ENCODE measurements at places on chromosomes 5 and 9.
A peak's percentile ranks its signal among the peaks of the same experiment; 100 is the strongest.

DNA sequence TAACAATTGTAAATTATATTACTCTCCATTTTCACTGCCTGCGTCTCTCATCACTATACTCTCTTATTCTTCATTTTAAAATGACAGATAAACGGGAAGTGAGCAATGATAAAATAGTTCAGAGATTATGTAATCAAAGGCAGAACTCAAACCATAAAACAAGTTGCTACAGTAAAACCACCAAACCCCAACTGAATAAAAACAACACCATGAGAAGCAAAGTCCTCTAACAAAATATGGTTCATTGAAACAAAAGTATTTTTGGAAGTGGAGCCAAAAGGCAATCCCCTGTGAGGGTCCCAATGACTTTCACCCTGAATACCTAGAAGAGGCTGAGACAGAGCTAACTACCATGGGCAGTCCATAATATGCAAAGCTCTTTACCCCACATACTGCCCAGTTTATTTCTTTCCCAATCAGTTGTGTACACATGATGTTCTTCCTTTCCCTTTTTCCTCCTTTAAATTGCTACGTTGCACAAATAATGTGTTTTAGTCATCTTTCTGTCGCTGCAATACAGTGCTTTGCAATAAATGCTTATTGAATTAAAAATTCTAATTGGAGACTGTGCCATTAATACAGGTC is 64.0 kb upstream of the PTGER4 start:
- peak; percentile 65 for DNase-seq

- DNase-seq = no peak
Observed at GRCh38 chr5:140312791-140313189, 9.9 kb upstream of the PFDN1 start.

DNA sequence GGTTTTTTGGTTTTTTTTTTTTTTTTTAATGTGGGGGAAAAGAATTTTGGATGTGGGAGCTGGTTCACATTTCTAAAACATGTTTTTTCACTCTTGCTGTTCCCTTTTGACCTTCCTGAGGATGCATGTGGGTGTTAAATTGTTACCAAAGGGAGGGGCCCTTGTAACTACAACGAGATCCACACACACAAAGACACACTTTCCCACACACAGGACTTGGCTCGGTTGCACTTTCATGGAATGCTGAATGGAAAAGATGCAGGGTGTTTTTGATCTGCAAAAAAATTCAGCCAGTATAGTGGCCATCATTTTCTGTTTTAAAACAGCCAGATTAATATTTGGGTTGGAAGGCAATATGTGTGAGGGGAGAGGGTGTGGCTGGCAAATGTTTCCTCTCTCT is 576.9 kb downstream of the EBF1 start:
- no peak for DNase-seq

GRCh38 chr9:90124961-90125360 is 517.7 kb downstream of the DIRAS2 start:
- DNase-seq = no peak

GRCh38 chr9:110058304-110058953 is 149.5 kb downstream of the C9orf152 start:
- peak; percentile 73 for DNase-seq

GRCh38 chr9:21559402-21560280 is 77.5 kb upstream of the IFNE start:
- DNase-seq = peak; percentile 81

- DNase-seq = no peak
Observed at GRCh38 chr9:27404661-27405060, 107.7 kb upstream of the EQTN start.

DNA sequence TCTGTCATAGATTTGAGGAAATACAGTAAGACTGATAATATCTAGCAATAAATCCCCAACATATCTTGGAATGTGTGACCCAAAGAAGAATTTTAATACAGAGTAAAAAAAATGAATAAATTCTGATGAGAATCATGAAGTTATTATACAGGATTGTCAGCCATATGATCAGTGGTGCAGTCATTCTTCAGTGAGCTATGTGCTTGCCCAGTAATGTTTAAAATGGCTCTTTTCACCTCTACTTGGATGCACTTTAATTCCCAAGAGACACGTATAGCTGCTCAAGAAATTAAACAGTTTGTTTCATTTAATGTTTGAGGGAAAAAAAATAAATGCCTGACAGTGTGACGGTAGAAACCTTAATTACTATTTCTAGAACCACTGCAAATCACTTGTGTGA is 215.3 kb upstream of the FAM174A start:
- no peak for DNase-seq

DNA sequence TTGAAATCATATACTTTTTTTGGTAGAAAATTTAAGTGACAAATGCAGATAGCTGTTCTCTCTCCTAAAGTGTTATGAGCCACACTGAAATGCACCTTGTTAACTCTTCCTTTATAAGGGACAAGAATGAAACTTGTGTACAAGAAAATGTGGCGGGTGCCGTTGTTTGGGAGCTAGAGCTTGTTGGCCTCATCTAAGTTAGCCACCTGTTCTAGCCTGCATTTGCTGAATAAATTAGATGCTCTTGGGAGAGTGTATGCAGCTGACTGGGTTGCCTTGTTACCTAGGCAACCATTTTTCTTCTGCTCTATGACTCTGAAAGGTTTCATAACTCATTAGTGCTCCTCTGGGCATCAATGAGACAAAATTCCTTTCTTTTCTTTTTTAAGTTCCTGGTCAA is 174.3 kb downstream of the TAF11L14 start:
- DNase-seq = no peak

DNA sequence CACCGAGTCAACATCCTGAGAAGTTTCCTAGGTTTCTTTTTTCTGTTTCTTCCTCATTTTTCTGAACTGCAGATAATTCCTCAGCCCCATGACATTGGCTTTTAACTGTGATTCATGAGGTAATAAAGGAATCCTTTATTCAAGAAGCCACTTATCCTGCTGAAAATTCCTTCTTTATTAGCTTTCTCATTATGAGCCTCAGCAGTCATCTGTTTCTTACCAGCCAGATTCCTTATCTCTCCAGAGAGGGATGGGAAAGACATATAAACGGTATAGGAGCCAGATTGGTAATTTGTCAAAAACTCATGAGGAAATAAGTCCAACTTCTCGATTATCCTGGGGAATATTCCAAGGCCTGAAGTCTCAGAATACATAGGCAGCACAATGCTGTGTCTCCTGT is 465.4 kb downstream of the ICE1 start:
- no peak for DNase-seq

DNA sequence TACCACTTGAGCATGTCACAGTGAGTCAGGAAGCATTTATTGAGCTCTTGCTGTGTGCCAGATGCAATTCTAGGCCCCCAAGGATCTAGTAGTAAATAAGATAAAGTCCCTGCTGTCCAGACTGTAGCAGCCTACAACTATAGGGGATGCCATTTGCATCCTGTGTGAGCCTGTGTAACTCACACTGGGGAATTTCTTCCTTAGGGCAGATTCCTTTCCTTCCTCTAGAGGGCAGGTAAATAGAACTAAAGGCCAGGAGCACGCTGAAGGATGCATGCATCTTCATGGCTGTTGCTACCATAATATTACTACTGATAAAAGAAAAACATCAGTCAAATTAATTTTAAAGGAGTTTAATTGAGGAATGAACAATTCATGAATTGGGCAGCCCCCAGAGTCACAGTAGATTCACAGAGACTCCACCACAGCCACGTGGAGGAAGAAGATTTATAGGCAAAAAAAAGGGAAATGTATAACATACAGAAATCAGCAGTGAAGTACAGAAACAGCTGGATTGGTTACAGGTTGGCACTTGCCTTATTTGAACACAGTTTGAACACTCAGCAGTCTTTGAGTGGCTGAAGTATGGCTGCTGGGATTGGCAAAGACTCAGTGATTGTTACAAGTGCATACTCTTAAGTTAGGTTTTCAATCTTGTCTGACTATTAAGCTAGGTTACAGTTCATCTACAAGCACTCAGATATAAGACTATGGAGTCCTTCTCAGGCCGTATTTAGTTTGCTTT is 98.9 kb downstream of the ACTL7B start:
- DNase-seq = peak; percentile 9

GRCh38 chr5:159850160-159850559 is 66.1 kb upstream of the ADRA1B start:
- peak; percentile 94 for DNase-seq

DNA sequence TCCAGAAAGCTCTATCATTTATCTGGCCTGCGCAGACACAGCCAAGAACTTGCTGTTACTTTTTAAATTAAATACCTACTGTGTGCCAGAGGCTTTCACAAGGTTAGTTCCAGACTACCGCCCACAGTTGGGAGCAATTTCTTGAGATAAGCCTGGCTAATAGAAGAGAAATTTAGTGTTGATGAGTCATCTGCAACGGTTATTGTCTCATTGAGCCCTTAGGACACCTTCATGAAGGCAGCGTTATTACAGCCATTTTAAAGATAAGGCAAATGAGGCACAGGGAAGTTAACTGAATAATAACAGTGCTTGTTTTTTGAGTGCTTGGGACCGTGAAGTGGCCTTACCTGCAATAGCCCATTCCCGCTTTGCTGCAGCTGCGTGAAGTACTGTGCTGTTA is 292.9 kb upstream of the MSX2 start:
- peak; percentile 35 for DNase-seq

DNA sequence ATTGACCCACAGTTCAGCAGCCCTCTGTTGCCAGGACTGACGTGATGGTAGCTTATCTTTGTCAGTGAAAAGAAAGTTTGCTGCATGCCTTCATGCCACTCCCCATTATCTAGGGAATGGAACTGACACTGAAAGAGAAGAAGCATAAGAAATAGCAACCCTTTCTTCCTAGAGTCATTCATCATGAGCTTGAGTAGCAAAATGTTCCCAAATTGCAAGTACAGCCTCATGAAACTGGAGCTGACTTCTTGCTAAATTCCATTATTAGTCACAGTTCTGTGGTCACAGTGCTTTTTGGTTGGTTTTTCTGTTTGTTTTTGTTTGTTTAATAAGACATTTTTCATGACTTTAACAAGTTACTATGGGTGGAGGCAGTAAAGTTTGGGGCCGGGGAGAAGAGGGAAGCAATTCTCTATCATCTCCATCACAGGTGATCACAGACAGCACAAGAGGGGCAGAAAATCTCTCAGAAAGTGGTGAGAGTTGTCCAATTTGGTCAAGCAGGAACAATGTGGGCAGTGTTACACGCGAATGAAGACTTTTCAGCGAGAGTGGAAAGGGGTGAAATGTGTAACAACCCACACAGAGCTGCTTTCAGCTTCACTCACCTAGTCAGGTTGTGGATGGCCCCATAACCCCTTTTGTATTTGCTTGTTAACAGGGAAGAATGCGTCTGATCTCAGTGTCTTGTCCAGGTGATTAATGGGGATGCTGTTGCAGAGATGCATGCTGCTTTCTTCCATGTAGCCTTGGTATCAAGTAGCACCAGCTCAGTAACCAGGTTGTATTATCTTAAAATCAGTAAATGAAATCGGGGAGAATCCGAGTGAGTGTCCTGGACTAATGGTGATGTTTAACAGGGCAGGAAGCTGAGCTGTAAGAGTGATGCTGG is 440.4 kb downstream of the DMRT2 start:
- peak; percentile 5 for DNase-seq

DNA sequence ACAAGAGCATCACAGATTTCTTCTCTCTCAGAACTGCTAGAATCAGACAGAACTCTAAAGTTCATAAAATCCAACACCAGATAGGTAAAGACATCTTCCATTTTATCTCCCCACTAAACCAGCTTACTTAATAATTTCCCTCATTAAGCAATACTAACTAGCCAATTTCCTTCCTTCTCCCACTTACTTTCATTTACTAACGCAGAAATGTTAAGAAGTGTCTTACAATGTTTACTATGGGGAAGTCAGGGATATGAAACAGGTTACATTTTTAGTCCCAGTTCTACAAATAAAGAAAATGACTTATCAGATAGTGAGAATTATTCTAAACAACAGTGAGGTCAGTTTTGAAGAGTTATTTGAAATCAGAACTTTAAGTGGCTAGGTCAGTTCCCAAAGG is 236.5 kb downstream of the FBXL17 start:
- no peak for DNase-seq

DNA sequence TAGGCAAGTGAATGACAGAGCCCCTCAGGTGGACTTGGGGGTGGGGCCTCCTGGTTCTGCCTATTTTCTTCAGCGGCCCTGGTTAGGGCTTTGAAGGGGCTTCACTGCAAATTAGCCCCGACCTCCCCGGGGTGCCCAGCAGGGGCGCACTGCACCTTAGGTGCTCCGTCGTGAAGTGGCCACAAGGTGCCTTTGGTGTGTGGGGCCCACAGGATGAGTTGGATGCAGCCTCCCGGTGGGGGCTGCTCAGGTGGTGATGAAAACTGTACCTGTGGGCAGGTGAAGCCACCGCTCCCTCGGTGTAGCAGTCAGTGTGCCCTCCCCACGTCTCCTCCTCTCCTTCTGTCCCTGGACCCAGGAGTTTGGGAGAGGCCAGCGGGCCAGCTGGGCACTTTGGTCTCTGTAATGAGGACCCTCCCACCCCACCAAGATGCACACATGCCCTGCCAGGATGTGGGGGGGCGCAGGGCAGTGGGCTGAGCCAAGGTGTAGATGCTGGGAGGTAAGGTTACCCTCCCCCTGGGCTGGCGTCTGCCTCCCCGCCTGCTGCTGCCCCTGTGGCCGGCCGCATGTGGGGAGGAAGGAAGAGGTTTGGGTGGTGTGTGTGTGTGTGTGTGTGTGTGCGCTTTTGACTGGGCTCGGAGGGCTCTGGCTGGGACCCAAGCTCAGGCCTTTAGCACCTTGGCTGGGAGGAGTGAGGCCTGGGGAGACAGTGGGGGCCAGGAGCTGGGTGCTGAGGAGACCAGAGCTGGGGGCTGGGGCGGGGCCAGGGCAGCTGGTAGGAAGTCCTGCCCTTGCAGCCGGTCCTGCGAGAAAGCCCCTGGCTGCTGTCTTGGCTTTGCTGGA is 55.6 kb downstream of the RXRA start:
- peak; percentile 46 for DNase-seq

- DNase-seq = peak; percentile 14
Observed at GRCh38 chr5:6003040-6003825, 375.1 kb downstream of the MED10 start.
